ENCODE measurements at places on chromosomes 7 and 10. TPM values are rescaled to one million over a fixed set of nuclear protein-coding genes. Genes with fewer than 3 reads are reported as not detected.

DNA sequence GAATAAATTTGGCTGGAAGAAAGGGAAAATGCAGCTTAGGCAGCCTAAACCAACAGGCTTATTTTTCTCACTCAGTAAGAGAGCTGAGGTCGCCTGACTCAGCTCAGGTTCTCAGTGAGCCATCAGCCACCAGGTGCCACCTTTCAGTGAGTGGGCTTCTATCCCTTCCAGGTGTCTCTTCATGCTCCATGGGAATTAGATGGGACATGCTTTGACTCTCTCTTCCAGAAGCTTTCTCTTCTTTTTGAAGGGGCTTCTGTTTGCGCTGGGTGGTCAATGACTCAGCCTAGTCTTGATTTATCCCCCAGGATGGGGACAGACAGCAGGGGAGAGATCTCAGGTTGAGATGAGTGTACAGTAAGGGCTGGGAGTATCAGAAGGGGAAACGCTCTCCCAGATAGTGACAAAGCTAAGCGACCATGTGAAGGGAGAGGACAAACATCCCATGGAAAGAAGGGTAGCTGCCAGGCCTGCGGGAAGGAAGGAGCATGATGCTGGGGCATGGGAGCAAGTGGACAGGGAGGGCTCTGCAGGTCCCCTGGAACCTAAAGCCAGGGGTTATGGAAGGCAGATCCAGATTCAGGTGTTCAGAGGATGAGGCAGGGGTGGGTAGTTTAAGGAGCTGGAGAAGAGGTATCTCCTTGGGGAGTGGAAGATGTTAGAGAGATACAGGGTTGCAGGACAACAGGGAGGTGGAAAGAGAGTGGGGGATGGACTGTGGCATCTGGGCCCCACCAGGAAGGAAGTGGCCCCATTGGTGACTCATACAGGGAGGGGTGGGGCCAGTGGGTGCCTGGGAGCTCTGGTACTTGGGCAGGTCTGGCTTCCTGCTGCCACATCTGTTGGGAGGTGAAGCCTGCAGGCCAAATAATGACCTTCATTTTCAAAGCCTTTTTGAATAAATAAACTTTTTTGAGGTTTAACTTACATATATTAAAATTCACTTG is 32.5 kb downstream of the OGDH start:
- DNase-seq, result peak; percentile 75

- DNase-seq, result no peak
Measured at GRCh38 chr7:22386865-22387264, 29.9 kb upstream of the RAPGEF5 start.

DNA sequence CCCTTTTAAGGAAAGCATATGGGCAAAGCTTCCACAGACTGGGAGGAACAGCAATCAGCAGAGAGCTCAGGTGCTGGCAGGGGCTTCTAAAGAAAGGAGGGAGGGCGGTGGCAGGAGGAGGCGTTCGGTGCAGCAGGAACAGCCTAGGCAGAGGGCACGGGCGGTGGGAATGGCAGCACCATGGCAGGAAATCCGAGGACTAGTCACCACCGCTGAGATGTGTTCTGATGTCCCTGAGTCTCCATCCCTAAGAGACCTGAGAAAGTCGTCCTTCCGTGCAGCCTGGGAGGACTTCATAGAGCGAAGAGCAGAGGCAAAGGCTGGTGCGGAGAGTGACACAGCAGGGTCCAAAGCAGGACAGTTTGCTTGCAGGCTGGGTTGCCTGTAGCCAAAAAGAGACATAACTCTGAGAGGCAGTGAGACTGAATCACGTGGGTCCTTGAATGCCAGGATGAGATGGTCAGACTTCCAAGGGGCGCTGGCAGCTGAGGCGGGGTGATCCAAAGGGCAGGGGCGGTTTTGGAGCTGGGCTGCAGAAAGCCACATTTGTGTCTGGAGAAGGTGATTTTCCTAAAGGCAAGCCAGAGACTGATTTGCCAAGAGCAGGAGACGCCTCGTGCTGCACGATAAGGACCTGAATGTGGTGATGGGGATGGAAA is 35.8 kb upstream of the GRID1 start:
- no peak for DNase-seq

GRCh38 chr10:60801522-60801921 is 23.2 kb downstream of the CDK1 start:
- DNase-seq, result no peak

GRCh38 chr7:98210513-98211220 is 572 bp upstream of the BHLHA15 start:
- no peak for DNase-seq

GRCh38 chr10:86899670-86900276 is 57.6 kb downstream of the MMRN2 start:
- no peak for DNase-seq

DNA sequence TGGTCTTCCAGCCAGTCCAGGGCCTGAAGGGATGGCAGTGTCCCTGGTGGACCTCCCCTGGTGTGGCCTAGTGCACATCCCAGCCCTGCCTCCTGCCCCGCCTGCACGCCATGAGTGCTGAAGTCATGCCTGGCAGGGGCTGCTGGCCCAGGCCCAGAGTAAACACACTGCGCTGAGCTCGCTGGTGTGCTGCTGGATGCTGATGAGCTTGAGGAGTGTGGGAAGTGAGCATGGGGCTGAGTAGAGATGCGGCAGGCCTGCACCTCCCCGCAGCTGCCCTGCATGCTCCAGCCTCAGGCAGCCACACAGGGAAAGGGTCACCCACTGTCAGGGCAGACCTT is 43.2 kb downstream of the HTRA1 start:
- peak; percentile 95 for DNase-seq

DNA sequence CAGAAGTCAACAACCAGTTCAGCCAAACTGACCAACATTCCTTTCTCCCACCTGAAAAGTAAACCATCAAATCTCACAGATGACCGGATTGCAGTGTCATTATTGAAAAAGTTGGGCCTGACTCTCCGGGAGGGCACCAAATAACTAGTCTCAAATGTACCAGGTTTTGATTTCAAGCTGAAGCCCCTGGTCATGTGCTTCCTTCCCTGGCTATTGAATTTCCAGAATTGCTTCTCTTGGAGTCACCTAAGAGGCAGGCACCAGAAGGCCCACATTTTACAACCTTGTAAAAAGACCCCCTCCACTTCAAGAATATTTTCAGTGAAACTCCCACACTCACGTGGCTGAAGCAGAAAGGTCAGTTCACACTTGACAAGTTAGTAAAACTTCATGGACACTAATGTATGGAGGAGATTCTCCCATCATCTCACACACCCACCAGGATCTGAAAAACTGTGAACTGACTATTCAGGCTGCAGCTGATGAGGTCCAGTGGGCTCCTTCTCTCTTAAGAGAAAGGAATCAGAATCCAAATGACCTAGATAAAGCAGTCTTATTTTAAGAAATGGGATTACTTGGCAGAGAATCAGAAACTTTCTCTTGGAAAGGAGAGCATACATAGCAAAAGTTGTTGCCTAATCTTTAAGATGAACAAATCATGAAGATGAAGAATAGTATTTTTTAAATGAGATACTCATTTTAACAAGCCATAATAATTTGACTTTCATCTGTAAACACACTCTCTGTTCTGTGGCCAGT is 53.6 kb downstream of the DLD start:
- DNase-seq, result no peak

DNA sequence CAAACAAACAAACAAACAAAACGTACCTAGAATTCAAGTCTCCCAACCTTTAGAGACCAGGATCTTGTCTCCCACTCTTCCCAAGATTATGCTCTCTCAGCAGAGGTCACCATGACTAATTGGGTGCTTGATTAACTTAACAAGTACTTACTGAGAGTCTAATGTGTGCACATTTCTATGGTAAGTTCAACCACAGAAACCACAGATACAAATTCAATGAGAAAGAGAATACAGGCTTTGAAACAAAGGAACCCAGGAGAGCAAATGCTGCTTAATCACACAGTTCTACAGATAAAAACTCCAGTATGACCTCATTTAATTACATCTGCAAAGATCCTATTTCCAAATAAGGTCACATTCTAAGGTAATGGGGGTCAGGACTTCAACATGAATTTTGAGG is 142.8 kb downstream of the DNAJC1 start:
- DNase-seq, result no peak

GRCh38 chr10:15433850-15434537 is 62.9 kb upstream of the FAM171A1 start:
- no peak for DNase-seq

DNA sequence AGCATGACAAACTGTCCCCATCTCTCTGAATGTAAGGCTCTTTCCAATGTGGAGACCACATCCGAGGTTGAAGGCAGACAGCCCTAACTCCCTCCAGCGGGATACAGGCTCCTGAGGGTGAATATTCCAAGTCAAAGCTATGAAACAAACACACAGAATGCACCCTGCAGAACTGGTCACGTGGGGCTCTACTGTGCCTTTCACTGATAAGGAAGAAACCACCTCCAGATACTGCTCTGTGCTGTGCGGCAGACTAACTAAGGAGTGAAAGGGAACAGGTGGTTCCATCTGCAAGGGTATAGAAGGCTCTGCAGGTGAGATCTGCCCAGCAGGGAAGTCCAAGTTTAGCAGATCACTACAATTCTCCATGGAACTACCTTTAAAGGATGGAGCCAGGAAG is 534.4 kb downstream of the KCNMA1 start:
- DNase-seq, result no peak

DNA sequence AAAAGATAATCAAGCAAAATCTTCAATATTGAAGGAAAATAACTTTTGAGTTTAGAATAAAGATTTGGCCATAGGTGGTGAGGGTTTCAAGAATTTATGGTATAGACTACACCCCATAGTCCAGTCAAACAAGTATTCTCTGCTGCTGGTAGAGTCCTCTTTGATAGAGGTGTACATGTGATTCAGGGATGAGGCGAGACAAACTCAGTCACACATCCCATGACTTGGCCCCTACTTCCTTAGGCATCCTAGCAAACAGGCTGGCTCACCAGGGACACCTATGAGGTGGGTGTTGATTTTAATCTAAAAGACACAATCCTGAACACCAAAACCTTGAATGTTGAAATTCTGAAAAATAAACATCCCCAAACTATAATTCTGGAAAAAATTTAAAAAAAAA is 78.1 kb upstream of the SLC25A13 start:
- no peak for DNase-seq

DNA sequence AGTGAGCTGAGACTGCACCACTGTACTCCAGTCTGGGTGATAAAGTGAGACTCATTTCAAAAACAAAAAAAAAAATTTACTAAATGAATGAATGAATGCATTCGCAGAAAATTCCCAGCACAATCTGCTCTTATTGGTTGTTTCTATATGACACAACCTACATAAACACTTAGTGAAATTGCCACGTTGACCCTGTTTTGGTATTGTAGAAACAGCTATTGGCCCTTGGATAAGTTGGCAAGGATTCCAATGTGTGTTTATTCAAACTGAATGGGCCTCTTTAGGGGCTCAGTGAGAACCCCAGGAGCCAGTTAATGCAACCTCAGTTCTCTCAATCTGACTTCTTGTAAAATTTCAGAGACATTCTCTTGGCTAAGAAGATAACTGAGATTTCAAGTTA is 66.0 kb downstream of the HHEX start:
- no peak for DNase-seq

GRCh38 chr7:23941551-23941950 is 231.5 kb downstream of the STK31 start:
- DNase-seq, result no peak

- DNase-seq, result no peak
Measured at GRCh38 chr10:49227406-49227805, 39.2 kb upstream of the TMEM273 start.

- DNase-seq, result peak; percentile 8
Measured at GRCh38 chr10:103720964-103721335, 134.4 kb downstream of the SH3PXD2A start.

DNA sequence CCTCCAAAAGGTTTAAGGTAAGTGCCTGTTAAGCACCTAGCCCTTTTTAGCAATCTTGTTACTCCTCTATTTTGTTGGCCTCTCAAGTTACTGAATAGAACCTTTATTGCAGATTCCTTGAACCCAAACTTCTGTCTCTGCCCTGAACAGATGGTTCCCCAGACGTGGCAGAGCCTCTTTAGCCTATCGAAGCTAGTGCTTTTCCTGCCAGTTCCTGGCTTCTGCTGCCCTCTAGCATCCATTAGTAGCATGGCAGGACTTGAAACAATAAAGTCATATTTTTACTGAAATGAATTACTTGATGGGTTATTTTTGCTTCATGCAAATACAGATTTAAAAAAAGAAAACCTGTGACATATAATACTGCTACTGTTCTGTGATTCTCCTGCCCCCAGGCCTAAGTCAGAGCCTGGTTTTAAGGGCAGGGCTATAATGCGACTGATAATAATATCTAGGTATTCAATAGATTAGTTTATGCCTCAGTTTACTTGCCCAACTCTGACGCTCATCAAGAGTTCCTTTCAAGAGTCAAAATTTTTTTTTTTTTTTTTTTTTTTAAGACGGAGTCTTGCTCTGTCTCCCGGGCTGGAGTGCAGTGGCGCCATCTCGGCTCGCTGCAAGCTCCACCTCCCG is 84.3 kb upstream of the PHF14 start:
- DNase-seq, result no peak

DNA sequence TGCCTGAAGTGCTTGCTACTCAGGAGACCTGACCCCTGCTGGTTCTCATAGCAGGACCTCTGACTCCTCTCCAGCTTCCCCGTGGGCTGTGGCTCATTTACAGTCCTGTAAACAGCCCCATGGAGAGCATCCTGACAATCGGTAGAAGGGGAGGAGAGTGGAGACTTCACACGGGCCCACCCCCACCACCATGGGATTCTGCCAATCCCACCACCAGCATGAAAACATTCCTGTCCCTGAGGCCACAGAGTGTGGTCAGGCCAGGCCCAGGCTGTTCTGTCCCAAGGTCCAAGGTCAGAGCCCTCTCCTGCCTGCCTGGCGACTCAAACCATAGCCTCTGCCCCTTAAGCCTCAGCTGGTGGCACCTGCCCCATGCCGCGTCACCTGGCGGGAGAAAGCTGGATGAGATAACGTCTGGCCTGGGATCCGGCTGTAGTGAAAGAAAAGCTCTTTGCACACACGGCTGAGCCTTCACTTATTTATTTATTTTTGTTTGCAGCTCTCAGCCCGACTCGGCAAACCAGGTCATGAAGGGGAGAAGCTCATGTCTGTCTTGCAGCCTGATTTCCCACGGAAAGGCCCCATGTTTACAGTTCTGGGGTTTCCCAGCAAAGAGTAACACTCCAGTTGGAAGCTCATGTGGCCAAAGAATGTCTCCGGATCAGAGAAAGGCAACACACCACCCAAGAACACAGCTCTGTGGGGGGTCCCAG is 293.6 kb upstream of the ZMIZ1 start:
- DNase-seq, result no peak

GRCh38 chr7:40711706-40712105 is 576.9 kb downstream of the SUGCT start:
- DNase-seq, result no peak

GRCh38 chr10:89255793-89256192 is 4.2 kb upstream of the LIPA start:
- DNase-seq, result no peak

GRCh38 chr7:114048386-114049235 is 129.8 kb upstream of the PPP1R3A start:
- DNase-seq, result no peak

- no peak for DNase-seq
Measured at GRCh38 chr10:22443175-22443901, 98.0 kb downstream of the SPAG6 start.

TSPAN12 gene
- total RNA-seq, result 56.9 TPM

KCNMA1 gene
- total RNA-seq, result 2.0 TPM

TMEM273 gene
- 28.5 TPM for total RNA-seq

KCNH2 gene
- 88.9 TPM for total RNA-seq

LIPF gene
- not detected for total RNA-seq

MYPN gene
- 92.0 TPM for total RNA-seq

PIP gene
- not detected for total RNA-seq

ETV1 gene
- 25.7 TPM for total RNA-seq

MEOX2 gene
- total RNA-seq, result 7.4 TPM

MRLN gene
- total RNA-seq, result not detected

ALOX5 gene
- total RNA-seq, result 4.7 TPM

IFIT1B gene
- total RNA-seq, result not detected

ANXA8L1 gene
- total RNA-seq, result 0.81 TPM

EPO gene
- total RNA-seq, result not detected
